A549 treated with dexamethasone at 1 μM for 4 hours (cell line): ENCODE measurements at places on chromosomes 12 and 14. TPM values are rescaled to one million over a fixed set of nuclear protein-coding genes. Genes with fewer than 3 reads are reported as not detected.

The TMEM253 gene
- total RNA-seq = 0.90 to 1.1 TPM (median 0.96 TPM) in 5 replicates

The BHLHE41 gene
- total RNA-seq = 0.22 to 1.7 TPM (median 0.47 TPM) in 5 replicates

The P2RX2 gene
- 0.05 TPM in 1 of 5 replicates, not detected in the others for total RNA-seq

The SCN8A gene
- 1.0 to 1.8 TPM (median 1.6 TPM) in 5 replicates for total RNA-seq

The TAS2R30 gene
- not detected in 5 replicates for total RNA-seq

The A2M gene
- 0.05 to 0.23 TPM (median 0.11 TPM) in 5 replicates for total RNA-seq

The OTOGL gene
- not detected in 5 replicates for total RNA-seq

The RD3L gene
- total RNA-seq = not detected in 5 replicates

The OR6C3 gene
- total RNA-seq = not detected in 5 replicates

The SERPINA3 gene
- 10.4 to 14.2 TPM (median 12.6 TPM) in 5 replicates for total RNA-seq

The GABARAPL1 gene
- 31.0 to 48.5 TPM (median 38.3 TPM) in 5 replicates for total RNA-seq

The PLEK2 gene
- total RNA-seq = 15.0 to 25.3 TPM (median 16.8 TPM) in 5 replicates

The CYP27B1 gene
- 1.2 to 2.9 TPM (median 2.2 TPM) in 5 replicates for total RNA-seq

The TMEM233 gene
- total RNA-seq = 0.03 to 0.12 TPM (median 0.08 TPM) in 4 of 5 replicates, not detected in the other

The SLC2A14 gene
- total RNA-seq = 0.39 to 1.1 TPM (median 0.78 TPM) in 5 replicates

The CD163 gene
- 0.06 to 0.21 TPM (median 0.13 TPM) in 4 of 5 replicates, not detected in the other for total RNA-seq

The SLC24A4 gene
- total RNA-seq = 0.19 to 0.41 TPM (median 0.25 TPM) in 5 replicates

The NDUFA12 gene
- total RNA-seq = 141 to 181 TPM (median 153 TPM) in 5 replicates

The JPH4 gene
- 0.07 to 0.14 TPM (median 0.13 TPM) in 5 replicates for total RNA-seq
